Stimulated activated naive CD8-positive, alpha-beta T cell treated with anti-CD3 and anti-CD28 coated beads, Interleukin-15, Interleukin-2, amounts not matched to agents 100 U/mL and 50 U/mL, for 24 hours (primary cell): ENCODE measurements at places on chromosomes 5 and 9.

- no peak for DNase-seq
These were observed 159.4 kb downstream of the KDM4C start for GRCh38 chr9:6917162-6917561.

GRCh38 chr9:87527211-87527916 lies 29.7 kb downstream of the DAPK1 start:
- no peak for DNase-seq

- DNase-seq = no peak
These were observed 760.3 kb downstream of the CDH9 start for GRCh38 chr5:26278078-26278477.

- DNase-seq = peak; percentile 23
These were observed 37.4 kb downstream of the ARHGEF37 start for GRCh38 chr5:149618581-149619248.

DNA sequence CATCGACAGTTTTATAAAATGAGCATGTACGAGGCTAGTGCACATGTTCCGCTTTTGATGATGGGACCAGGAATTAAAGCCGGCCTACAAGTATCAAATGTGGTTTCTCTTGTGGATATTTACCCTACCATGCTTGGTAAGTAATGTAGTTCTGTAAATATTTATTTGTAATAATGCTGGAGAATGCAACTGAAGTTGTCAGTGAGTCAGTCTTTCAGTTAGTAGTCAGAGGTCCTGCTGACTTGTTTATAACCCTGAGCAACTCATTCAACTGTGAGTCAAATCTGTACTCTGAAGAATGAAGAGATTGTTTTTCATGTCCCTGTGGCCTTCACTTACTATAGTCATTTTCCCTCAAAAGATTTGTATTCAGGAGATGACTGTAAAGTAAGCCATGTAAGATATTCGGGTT lies 28.4 kb upstream of the GPR150 start:
- no peak for DNase-seq
